ENCODE measurements at places on chromosomes 11 and 22. TPM values are rescaled to one million over a fixed set of nuclear protein-coding genes. Genes with fewer than 3 reads are reported as not detected.

- H3K27ac ChIP-seq, result peak overlapping the region; percentile 61
- no peak for DNase-seq
- H3K27me3 ChIP-seq, result no peaks in the 10 kb centered on the region
- H3K4me3 ChIP-seq, result peak overlapping the region; percentile 94
- peaks cover 42% of the 10 kb centered on the region for H3K4me1 ChIP-seq
These were observed 369 bp downstream of the DHCR7 start for GRCh38 chr11:71447791-71448256.

- peak; percentile 62 for DNase-seq
- no peak overlapping the region for H3K27ac ChIP-seq
- H3K4me3 ChIP-seq, result no peak overlapping the region
These were observed 25.8 kb downstream of the KCNC1 start for GRCh38 chr11:17760102-17761029.

DNA sequence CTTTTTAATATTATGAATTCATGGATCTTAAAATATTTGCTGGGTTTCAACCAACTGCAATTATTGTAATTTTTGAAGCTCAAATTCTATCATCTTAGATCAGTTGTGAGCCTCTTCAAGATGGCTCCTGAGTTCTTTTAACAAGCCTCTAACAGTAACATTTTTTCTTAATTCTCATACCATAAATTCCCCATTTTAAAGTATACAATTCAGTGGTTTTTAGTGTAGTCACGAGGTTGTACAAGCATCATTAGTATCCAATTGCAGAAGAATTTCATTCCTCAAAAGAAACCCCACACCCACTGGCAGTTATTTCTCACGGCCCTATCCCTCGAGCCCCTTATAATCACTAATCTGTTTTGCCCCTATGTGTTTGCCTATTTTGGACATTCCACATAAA is 270.8 kb downstream of the SBF2 start:
- no peak overlapping the region for H3K27ac ChIP-seq
- DNase-seq, result no peak

GRCh38 chr22:31235081-31235480 is 23.0 kb downstream of the LIMK2 start:
- peaks cover 18% of the 10 kb centered on the region for H3K36me3 ChIP-seq
- H3K4me1 ChIP-seq, result peaks cover 12% of the 10 kb centered on the region
- H3K4me3 ChIP-seq, result no peak overlapping the region
- no peaks in the 10 kb centered on the region for H3K27me3 ChIP-seq
- no peak for DNase-seq
- no peak overlapping the region for H3K27ac ChIP-seq

GRCh38 chr22:36702842-36703215 is 723 bp downstream of the CACNG2 start:
- no peak for DNase-seq
- H3K27ac ChIP-seq, result no peak overlapping the region
- no peak overlapping the region for H3K4me3 ChIP-seq
- peaks cover 94% of the 10 kb centered on the region for H3K27me3 ChIP-seq
- no peaks in the 10 kb centered on the region for H3K36me3 ChIP-seq
- H3K4me1 ChIP-seq, result no peaks in the 10 kb centered on the region

DNA sequence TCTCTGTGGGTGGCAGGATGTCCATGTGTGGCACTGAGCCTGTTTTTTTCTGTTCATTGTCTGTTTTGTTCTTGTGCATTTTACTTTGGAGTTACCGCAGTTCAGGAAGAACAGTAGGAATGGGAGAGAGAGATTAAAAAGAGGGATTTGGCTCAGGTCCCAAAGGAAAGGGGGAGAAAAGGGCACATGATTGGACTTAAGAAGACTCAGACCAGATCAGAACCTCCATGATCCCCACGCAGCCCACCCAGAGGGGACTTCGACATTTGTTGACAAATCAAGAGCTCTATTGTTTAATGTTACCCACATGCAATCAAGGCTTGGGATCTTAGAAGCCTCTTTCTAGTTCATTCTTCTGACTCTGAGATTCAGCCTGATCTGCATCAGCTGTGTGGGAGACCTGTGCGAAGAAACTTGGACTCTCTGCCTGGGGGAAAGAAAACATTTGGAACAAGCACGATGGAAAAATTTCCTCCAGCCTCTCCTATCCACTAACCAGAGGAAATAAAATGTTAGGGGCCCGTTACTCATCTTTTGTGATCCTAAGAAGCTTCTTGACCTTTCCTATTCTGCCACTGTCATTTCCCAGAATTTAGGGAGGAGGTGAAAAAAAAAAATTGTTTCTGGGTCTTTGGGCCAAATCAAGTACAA is 119.2 kb downstream of the SPON1 start:
- no peak overlapping the region for H3K4me3 ChIP-seq
- no peak for DNase-seq
- H3K27ac ChIP-seq, result no peak overlapping the region
- H3K27me3 ChIP-seq, result peaks cover 91% of the 10 kb centered on the region
- no peaks in the 10 kb centered on the region for H3K36me3 ChIP-seq

GRCh38 chr22:35597692-35598395 is 19.3 kb downstream of the MB start:
- DNase-seq, result no peak
- no peak overlapping the region for H3K4me3 ChIP-seq

GRCh38 chr11:29780756-29781155 is 236.1 kb downstream of the KCNA4 start:
- H3K36me3 ChIP-seq, result no peaks in the 10 kb centered on the region
- no peak for DNase-seq
- H3K27me3 ChIP-seq, result no peaks in the 10 kb centered on the region
- no peak overlapping the region for H3K4me3 ChIP-seq
- H3K4me1 ChIP-seq, result no peaks in the 10 kb centered on the region

DNA sequence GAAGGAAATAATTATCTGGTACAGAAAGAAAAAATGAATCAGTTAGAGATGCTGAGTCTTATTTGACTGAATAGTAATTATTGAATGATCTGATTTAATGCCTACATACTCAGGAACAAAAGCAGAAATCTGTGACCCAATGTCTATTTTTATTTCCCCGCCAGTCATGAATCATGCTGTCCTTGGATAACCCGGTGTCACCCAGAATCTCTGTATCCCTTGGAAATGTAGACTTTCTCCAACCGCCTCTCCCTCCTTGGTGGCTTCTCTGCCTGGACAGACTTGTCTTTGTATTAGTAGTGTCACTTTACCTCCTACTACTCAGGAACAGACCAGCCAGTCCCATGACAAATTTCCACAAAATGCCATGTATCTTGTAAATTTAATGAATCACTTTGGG is 173.3 kb upstream of the PDGFD start:
- DNase-seq, result no peak
- no peak overlapping the region for H3K4me3 ChIP-seq
- peaks cover 8% of the 10 kb centered on the region for H3K4me1 ChIP-seq
- peak overlapping the region; percentile 96 for H3K27ac ChIP-seq

GRCh38 chr22:31124811-31125465 is 2.2 kb downstream of the INPP5J start:
- no peak overlapping the region for H3K27ac ChIP-seq
- no peak overlapping the region for H3K4me3 ChIP-seq
- no peaks in the 10 kb centered on the region for H3K27me3 ChIP-seq

GRCh38 chr11:120303004-120303637 is 22.0 kb upstream of the TLCD5 start:
- H3K36me3 ChIP-seq, result peaks cover 4% of the 10 kb centered on the region
- peak; percentile 86 for DNase-seq
- no peak overlapping the region for H3K4me3 ChIP-seq
- peaks cover 22% of the 10 kb centered on the region for H3K4me1 ChIP-seq

- no peak overlapping the region for H3K27ac ChIP-seq
- peaks cover 19% of the 10 kb centered on the region for H3K27me3 ChIP-seq
- H3K4me3 ChIP-seq, result no peak overlapping the region
- no peaks in the 10 kb centered on the region for H3K4me1 ChIP-seq
- no peak for DNase-seq
- H3K36me3 ChIP-seq, result no peaks in the 10 kb centered on the region
These were observed 44.6 kb upstream of the RIC3 start for GRCh38 chr11:8213376-8213775.

DNA sequence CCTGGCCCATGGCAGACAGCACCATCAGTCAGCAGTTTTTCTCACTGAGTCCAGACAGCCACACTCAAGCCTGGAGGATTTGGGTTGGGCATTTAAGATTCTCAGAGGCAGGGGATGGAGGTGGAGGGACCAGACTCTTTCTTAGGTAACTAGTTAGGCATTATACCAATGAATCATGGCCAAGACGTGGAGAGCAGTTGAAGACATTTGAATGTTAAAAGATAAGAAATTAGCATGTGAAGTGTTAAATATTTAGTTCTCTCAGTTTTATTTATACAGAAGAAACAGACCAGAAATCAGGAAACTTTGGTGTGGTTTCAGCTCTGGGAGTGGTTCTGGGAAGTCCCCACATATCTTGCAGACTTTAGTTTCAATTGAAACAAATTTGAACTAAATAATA is 9.9 kb downstream of the GTF2H1 start:
- DNase-seq, result no peak
- peak overlapping the region; percentile 9 for H3K27ac ChIP-seq
- peaks cover 18% of the 10 kb centered on the region for H3K4me1 ChIP-seq
- no peaks in the 10 kb centered on the region for H3K27me3 ChIP-seq

- H3K27me3 ChIP-seq, result no peaks in the 10 kb centered on the region
- H3K4me1 ChIP-seq, result no peaks in the 10 kb centered on the region
- no peaks in the 10 kb centered on the region for H3K36me3 ChIP-seq
These were observed 57.4 kb upstream of the PARVA start for GRCh38 chr11:12319988-12320387.

- H3K27me3 ChIP-seq, result no peaks in the 10 kb centered on the region
- H3K4me1 ChIP-seq, result peaks cover 22% of the 10 kb centered on the region
- peak; percentile 89 for DNase-seq
- H3K27ac ChIP-seq, result no peak overlapping the region
- H3K36me3 ChIP-seq, result no peaks in the 10 kb centered on the region
These were observed 9.9 kb upstream of the NUP160 start for GRCh38 chr11:47857892-47858543.

- no peak for DNase-seq
- no peak overlapping the region for H3K4me3 ChIP-seq
- H3K4me1 ChIP-seq, result no peaks in the 10 kb centered on the region
These were observed 7.0 kb upstream of the MTMR2 start for GRCh38 chr11:95930948-95931347.

DNA sequence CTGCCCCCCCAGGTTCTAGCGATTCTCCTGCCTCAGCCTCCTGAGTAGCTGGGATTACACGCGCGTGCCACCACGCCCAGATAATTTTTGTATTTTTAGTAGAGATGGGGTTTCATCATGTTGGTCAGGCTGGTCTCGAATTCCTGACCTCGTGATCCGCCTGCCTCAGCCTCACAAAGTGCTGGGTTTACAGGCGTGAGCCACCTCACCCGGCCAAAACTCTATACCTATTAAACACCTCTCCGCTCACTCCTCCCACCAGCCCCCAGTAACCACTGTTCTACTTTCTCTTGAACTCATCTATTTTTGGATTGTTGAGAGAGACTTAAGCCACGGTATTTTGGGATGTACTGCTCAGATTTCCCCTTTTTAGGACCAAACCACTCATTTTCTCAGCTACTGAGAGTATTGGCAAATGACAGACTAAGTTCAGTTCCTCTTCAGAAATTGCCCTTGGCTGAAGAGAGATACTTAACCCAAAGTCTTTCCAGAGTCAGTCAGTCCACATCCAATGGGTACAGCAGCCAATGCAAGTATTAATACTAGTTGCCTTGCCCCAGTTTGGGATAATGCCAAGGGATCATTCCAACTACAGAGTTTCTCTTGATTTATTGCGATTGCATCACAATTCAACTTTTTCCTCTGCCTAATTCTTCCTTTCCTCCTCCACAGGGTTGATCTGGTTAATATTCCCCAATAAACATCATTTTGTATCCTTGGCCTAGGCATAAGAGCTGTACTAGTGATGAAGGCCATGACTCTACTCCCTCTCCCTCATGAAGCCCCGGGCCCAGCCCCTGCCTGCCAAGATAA is 36.8 kb upstream of the CSTF3 start:
- peaks cover 8% of the 10 kb centered on the region for H3K4me1 ChIP-seq
- H3K27ac ChIP-seq, result no peak overlapping the region
- H3K4me3 ChIP-seq, result no peak overlapping the region
- DNase-seq, result peak; percentile 23
- no peaks in the 10 kb centered on the region for H3K36me3 ChIP-seq

- DNase-seq, result no peak
- H3K27me3 ChIP-seq, result no peaks in the 10 kb centered on the region
- no peak overlapping the region for H3K4me3 ChIP-seq
- H3K4me1 ChIP-seq, result peaks cover under 1% of the 10 kb centered on the region
These were observed 13.6 kb upstream of the RNH1 start for GRCh38 chr11:520428-521176.

GRCh38 chr11:107472966-107473365 is 15.3 kb upstream of the CWF19L2 start:
- no peak overlapping the region for H3K4me3 ChIP-seq
- no peaks in the 10 kb centered on the region for H3K36me3 ChIP-seq
- H3K27ac ChIP-seq, result no peak overlapping the region
- no peaks in the 10 kb centered on the region for H3K4me1 ChIP-seq

DNA sequence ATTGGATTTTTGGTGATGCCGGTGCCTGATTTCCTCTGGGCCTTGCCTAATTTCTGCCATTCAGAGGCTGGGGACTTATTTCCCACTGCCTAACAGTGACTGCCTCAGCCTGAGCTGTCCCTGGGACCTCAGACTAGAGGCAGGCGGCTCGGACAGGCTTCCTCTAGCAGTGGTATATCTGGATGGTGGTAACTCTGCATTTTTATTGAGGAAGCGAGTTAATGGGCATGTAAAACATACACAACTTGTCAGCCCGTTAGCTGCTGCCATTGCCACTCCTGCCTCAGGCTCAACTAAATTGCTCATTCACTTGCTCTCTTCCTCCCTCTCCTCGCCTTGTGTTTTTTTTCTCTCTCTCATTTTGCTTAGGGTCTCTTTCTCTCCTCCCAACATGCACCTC is 561.6 kb downstream of the BUD13 start:
- H3K27me3 ChIP-seq, result no peaks in the 10 kb centered on the region
- H3K4me1 ChIP-seq, result no peaks in the 10 kb centered on the region
- no peak overlapping the region for H3K4me3 ChIP-seq
- H3K36me3 ChIP-seq, result no peaks in the 10 kb centered on the region
- no peak for DNase-seq

DNA sequence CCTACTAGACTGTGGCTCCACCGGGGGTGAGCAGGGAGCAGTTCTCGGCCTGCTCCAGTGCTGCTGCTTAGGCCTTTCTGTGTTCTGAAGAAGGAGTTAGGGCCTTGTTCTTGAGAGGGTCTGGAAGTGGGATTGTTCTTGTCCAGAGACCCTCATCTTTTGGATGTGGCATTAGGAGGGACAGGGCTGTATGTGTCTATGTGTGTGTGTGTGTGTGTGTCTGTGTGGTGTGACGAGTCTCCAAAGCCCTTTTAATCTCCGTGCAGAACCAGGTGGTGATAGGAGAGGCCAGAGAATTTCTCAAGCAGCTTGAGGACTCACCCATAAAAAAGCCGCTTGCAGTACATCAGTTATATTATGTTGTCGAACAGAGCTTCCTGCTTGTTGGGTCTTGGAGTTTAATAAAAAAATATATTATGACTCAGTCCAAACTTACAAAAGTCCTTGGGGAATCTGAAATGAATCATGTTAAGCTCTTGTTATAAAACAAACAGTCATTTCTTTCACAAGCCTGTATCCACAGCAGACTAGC is 196.5 kb downstream of the TENM4 start:
- DNase-seq, result peak; percentile 84
- no peaks in the 10 kb centered on the region for H3K27me3 ChIP-seq
- H3K27ac ChIP-seq, result peak overlapping the region; percentile 53
- H3K4me1 ChIP-seq, result peaks cover 28% of the 10 kb centered on the region
- no peaks in the 10 kb centered on the region for H3K36me3 ChIP-seq

GRCh38 chr11:719214-720016 is 13.4 kb downstream of the EPS8L2 start:
- no peaks in the 10 kb centered on the region for H3K4me1 ChIP-seq
- no peak overlapping the region for H3K4me3 ChIP-seq
- no peak for DNase-seq
- peaks cover 65% of the 10 kb centered on the region for H3K36me3 ChIP-seq
- no peak overlapping the region for H3K27ac ChIP-seq

The LMO1 gene
- not detected for total RNA-seq

The CDCA5 gene
- total RNA-seq, result 17.3 TPM

The CCDC157 gene
- total RNA-seq, result 1.7 TPM

The PRG3 gene
- total RNA-seq, result not detected

The OR8D4 gene
- not detected for total RNA-seq

The CNTF gene
- 2.4 TPM for total RNA-seq
